ENCODE measurements at places on chromosomes 5 and 9.
A peak's percentile ranks its signal among the peaks of the same experiment; 100 is the strongest.

DNA sequence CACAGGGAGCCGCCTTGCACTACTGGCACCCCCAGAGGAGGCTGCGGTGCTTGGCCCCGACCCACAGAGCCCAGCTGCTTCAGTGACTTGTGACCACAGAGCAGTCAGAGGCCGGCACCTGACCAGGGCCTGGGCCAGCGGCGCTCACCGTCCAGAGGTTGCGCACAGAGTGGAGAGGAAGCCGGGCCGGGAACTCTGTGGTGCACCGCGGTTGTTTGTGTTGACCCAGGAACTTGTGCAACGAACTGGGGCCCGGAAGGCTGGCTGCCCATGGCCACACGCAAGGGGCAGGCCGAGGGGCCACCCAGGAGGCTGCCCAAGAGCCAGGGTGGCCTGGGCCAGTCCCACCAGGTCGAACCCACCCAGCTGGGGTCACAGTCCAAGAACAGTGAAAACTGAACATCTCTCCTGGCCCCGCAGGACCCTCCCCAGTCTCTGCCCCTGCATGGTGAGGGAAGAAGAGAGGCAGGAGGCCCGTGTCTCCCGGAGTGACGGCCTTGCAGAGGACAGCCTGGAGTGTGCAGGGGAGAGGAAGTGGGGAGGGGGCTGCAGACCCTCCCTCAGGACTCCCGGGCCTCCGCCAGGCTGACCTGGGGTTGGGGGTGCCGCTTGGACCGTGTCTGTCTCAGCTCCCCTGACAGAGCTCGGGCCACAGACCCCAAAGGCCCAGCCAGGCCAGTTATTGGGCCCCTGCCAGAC, 42.8 kb upstream of the EGFL7 start:
- DNase-seq, result no peak

DNA sequence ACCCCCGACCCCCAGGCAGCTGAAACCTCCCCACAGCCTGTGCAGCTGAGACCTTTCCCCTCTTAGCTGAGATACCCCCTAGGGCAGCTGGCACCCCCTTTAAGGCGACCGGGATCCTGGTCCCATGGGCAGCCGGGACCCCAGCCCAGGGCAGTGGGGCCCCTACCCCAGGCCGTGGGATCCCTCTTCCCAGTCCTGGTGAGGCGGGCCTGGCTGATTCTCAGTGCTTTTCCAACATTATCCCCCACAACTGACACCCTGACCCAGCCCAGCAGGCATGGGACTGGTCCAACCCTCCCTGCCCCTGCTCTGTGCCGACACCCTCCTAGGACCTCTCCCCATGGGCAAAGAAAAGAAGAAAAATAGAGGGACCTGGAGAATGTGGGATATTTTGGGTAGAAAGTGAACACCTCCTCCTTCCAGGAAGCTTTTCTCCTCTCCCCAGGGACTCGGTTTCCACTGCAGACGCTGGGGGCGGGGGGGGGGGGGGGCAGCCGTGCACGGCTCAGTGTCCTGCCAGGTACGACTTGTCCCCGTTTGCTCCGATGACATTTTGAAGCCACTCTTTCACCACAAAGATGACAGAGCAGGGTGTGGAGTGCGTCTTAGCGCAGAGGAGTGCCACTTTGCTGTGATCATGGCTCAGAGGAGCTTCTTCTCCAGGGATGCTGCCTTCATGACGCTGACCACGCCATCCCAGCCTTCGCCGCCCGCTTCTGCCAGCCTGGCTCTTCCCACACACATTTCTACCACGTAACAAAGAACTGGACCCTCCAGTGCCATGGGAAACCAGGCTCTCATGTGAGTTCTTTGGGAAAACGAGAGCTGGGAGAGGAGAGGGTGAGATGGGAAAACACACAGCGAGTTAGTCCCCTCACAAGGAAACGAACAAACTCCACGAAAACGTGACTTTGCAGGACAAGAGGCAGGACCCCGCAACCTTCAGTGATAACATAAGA, 47.5 kb downstream of the MRPL36 start:
- DNase-seq, result no peak

GRCh38 chr9:34796924-34797323, 87.0 kb upstream of the CCL21 start:
- DNase-seq, result no peak

- no peak for DNase-seq
Measured at GRCh38 chr9:120242116-120242811, 337.7 kb downstream of the CDK5RAP2 start.

GRCh38 chr9:93572636-93573515, 3.5 kb upstream of the PHF2 start:
- DNase-seq, result no peak

DNA sequence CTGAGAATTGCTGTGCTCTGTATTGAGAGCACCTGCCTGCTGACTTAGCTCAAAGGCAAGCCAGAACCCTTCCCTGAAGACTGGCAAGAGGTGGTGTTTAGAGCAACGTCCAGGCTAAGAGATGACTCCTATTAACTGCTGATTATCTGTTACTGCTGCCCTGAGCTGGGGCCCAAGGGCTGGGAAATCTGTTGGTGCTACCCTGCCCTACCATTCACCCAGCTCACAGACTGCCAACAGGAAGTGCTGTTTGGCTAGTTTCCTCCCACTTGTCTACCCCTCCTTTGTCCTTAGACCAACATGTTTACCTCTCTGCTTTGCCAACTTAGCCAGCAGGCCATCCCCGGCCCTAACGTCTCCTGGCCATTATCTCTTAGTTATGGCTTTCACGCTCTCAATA, 6.9 kb downstream of the RAB24 start:
- no peak for DNase-seq

DNA sequence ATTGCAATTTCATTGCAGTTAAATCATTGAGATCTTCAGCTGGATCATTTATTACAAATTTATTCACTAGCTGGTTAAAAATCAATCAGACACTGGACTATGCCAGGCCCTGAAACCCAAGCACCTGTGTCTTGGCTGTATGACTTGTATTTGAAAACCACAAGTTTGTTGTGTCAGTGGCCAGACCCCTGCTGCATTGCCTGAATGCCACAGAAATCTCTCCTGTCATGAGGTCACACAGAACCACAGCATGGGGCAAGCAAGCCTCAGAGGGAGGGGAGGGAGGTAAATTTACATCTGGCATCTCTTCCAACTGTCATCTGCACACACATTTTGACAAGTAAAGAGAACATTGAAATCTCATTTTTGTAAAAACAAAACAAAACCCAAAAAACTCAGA, 90.0 kb downstream of the ARRDC3 start:
- peak; percentile 61 for DNase-seq

GRCh38 chr9:97561501-97561900, 60.0 kb downstream of the TMOD1 start:
- no peak for DNase-seq

DNA sequence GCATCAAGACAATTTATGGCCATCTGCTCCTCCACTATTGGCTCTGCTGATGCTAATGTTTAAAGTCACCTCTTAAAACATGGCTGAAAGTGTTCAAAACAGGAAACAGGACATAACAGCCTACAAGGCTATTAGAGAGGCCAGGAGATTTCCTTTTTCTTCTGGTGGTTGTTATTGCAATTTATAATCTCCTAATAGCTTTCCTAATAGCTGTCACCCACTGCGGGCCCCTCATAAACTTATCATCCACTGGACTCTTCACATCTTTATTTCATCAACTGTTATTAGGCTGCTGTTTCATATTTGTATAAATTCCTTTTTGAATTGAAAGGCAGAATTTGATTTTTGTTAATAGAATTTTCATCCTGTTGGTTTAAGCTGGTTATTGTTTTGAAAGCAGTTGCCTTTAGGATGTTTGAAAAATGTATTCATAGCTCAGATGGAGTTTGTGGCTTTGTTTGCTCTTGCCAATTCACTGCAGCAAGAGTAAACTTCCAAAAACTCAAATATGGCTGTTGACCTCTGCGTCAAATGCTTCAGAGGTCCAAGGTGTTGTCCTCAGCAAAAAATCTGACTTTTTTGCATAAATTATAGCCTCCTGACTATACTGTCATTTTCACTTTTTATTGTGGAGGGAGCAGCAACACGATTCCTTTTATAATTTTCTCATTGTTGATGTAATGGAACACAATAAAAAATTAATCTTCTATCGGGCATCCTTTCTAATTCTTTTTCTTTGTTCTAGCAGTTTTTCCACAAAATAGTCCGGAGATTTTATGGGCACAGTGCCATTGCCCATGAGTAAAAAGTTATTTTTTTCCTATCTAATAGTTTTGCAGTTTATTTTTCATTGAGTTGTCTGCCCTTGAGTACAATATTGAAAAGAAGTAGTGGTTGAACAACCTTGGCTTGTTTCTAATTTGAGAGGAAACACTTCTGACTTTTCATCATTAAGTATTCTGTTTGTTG, 69.3 kb downstream of the MAT2B start:
- no peak for DNase-seq

- DNase-seq, result no peak
Measured at GRCh38 chr5:83548581-83548980, 77.0 kb downstream of the VCAN start.

- no peak for DNase-seq
Measured at GRCh38 chr5:74311961-74312360, 328.6 kb downstream of the ENC1 start.

DNA sequence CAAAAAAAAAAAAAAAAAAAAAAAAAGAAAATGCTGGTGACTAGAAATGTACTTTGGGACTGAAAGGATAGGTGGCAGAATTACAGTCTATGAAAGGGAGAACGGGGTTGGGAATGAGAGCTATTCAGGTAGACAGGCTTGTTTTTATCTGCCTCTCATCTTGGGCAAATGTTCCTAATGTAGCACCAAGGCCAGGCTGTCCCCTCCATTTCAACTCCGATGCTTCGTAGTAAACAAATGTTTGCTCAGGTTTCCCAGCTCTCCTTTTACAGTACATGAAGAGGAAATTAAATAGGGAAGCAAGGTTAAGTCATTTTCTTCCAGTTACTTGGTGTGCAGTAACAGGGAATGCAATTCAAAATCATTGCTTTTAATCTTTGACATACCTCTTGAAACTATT, 4.4 kb upstream of the BASP1 start:
- no peak for DNase-seq

DNA sequence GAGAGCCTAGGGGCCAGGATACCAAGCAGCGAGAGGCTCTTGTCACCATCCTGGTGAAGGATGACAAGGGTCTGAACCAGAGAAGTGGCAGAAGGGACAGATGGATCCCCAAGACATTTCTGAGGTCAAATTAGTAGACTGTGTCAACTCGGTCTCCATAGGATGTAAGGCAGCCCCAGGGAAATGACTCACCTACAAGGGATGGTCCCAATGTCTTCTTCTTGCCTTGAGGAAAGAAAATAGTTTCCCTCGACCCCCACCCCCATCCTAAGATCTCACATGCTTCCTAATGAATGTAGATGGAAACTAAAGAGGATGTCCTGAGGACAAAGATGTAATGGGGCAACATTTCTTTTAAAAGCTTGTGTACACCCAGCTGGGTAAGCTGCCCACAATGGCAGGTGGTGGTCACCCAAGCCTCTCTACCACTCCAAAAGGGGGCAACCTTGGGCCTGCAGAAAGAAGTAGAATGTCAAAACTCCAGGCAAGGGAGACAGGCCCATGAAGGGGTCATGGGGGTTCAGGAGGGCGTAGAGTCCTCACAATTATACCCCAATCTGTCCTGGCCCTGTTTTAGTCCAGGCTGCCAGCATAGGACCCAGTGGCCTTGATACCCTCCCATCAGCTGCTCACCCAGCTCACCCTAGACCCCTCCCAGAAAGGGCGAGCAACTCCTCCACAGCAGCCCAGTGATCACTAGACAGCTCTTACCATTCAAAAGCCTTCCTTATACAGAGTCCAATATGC, 187.4 kb downstream of the ACTL7B start:
- peak; percentile 61 for DNase-seq

DNA sequence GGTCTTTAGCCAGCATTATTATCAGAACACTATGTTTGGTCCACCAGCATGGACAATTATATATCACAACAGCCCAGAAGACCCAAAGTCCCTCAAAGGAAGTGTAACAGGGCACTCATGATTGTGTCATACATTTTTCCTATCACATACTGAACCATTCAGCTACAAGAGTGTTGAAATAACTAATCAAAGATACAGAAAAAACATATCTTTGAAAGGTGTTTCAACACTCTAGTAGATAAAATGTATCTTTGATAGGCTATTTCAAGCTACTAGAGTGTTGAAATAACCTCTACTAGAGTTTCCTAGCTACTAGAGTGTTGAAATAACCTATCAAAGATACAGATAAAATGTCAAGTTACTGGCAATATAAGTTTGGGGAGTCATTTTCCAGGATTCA, 545.0 kb downstream of the PRR16 start:
- DNase-seq, result no peak

GRCh38 chr9:61673247-61673646, 483.4 kb downstream of the SPATA31A7 start:
- no peak for DNase-seq

GRCh38 chr5:158414780-158415179, 555.8 kb upstream of the CLINT1 start:
- peak; percentile 89 for DNase-seq

DNA sequence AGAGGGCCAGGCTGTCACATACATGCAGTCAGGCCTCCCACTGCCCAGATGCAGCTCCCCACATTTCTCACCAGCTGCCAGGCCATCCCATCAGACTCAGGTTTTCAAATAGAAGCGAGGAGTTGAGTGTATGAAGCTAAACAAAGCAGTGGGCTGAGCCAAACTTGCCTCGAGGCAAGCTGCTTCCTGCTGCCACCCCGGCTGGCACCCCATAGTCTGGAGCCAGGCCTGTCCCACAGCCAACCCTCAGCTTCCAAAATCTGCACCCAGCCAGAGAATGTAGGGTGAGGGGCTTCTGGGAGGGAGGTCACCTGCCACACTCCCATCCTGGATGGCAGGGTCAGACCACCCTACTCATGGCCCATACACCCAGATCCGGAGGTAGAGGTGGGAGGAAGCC, 22.3 kb upstream of the ALDH1B1 start:
- no peak for DNase-seq

- DNase-seq, result no peak
Measured at GRCh38 chr9:2524601-2525000, 97.0 kb upstream of the VLDLR start.

DNA sequence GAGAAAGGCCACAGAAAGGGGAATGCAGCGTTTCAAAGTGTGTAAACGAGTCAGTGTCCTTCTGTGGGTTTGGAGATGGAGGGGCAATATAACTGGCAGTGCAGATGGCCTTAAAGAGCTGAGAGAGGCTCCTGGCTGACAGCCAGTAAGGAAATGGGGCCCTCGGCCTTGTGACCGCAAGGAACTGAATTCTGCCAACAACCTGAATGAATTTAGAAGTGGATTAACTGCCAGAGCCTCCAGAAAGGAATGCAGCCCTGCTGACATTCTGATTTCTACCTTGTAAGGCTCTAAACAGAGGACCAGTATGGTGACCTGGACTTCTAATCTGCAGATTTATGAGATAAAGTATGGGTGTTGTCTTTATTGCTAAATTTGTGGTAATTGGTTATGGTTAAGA, 17.5 kb upstream of the NREP start:
- peak; percentile 62 for DNase-seq

GRCh38 chr9:135858491-135859185, 48.7 kb downstream of the CAMSAP1 start:
- no peak for DNase-seq

DNA sequence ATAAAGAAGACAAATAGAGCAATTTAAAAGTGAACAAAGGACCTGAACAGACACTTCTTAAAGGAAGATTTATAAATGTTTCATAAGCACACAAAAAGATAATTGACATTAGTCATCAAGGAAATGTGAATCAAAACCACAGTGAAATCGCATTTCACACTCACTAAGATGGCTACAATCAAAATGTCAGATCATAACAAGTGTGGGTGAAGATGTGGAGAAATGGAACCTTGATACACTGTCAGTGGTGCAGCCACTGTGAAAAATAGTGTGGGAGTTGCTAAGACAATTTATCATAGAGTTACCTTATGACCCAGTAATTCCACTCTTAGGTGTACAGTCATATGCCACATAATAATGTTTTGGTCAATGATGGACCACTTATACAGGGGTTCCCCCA, 54.5 kb upstream of the HTR4 start:
- DNase-seq, result no peak

GRCh38 chr9:34332076-34332964, 3.0 kb downstream of the NUDT2 start:
- DNase-seq, result peak; percentile 39
